Stimulated activated CD4-positive, alpha-beta T cell treated with anti-CD3 and anti-CD28 coated beads, Interleukin-2, amount 100 ng/mL, for 4 hours (primary cell): ENCODE measurements at places on chromosomes 2 and 18.

- DNase-seq = no peak
Measured at GRCh38 chr2:14557111-14557510, 75.4 kb upstream of the LRATD1 start.

GRCh38 chr2:10590742-10591141 is 99.0 kb downstream of the NOL10 start:
- DNase-seq = no peak

DNA sequence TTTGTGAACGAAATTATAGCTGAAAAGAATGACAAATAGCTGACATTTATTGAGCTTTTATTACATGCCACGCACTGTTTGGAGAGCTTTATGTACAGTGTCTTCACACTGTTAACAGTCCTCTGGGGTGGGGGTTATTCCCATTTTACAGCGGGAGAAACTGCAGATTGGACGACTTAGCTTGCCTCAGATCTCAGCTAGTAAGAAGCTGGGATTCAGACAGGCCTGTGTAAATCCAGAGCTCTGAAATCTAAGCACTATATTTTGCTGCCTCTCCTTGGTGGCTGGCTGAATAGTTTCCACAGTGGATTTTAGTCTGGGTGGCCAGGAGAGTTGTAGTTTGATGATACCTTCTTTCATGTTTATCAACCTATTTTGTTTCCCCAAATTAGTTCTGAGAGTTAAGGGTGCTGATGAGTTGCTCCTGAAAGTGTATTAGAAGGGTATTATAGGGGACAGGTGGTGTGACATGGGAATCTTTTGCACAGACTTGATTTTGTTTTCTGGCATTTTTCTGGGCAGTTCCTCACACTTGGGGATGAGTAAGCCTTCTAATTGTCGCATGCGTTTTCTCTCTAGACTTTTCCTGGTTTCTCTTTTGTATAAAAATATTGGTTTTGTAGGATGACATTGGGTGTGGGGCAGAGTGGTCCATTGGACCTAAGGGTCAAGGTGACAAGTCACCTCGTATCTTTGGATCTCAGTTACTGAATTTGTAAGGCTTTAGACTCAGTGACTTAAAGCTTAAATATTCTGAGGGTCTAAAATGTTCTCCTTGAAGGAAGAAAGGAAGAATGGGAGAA is 1.5 kb downstream of the ACSL3 start:
- DNase-seq = no peak

GRCh38 chr2:22520369-22521288 is 864.4 kb upstream of the KLHL29 start:
- no peak for DNase-seq

- no peak for DNase-seq
Measured at GRCh38 chr2:206533977-206534376, 90.6 kb downstream of the ADAM23 start.

DNA sequence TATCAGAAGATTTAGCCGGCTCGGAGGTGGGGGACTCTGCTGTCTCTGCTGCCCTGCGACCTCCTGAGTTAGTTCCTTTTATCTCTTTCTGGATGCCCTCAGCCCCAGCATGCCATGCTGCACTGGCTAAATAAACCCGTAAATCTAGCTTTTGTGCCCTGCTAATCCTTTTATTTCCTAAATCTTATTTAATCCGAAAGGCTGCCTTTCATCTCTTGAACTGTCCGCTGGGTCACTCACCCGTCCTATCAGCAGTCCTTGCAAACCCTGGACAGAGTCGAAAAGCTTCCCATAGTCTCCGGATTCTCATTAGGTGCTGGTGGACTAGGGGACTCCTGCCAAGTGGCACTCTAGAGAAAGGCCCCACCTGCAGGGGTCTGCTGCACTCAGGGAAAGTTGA is 122.0 kb upstream of the APCDD1 start:
- DNase-seq = no peak

GRCh38 chr2:7083580-7084509 is 166.6 kb downstream of the RNF144A start:
- no peak for DNase-seq

GRCh38 chr2:23482188-23482587 is 97.2 kb downstream of the KLHL29 start:
- DNase-seq = no peak

- peak; percentile 32 for DNase-seq
Measured at GRCh38 chr2:237998530-237998929, 31.7 kb downstream of the UBE2F start.

- DNase-seq = no peak
Measured at GRCh38 chr2:48332286-48332685, 197.7 kb upstream of the STON1 start.

- no peak for DNase-seq
Measured at GRCh38 chr18:27712066-27712465, 464.9 kb downstream of the CDH2 start.

DNA sequence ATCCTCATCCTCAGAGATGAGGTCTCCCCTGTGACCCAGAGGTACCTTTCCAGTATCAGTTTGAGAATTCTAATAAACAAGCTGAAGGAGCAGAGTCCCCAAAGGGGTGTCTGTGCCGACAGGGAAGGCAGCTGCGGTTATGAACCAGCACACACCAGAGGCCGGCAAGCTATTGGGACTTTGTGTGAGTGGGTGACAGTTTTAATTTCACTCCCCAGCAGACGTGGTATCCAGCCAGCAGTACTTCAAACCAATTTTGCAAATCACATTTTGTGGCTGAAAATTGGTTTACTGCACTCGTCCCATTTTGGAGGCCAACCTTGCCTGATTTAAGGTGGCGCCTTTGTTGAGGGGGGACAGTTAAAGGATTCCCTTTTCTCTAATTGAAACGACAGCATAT is 103.0 kb upstream of the NRP2 start:
- no peak for DNase-seq

DNA sequence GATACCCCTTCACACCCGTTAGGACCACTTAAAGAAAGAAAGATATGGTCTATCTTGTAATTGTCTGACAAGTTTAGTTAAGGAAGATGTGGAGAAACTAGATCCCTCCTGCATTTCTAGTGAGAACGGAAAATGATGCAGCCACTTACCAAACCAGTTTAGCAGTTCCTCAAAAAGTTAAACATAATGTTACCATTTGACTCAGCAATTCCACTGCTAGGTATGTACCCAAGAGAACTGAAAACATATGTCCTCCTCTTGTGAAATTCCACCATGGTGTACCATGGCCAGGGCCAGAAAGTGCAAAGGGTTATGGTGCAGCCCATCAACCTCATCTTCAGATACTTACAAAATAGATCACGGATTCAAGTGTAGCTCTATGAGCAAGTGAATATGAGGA is 79.0 kb upstream of the ID2 start:
- DNase-seq = no peak

GRCh38 chr2:198326431-198326830 is 522.0 kb downstream of the PLCL1 start:
- no peak for DNase-seq

DNA sequence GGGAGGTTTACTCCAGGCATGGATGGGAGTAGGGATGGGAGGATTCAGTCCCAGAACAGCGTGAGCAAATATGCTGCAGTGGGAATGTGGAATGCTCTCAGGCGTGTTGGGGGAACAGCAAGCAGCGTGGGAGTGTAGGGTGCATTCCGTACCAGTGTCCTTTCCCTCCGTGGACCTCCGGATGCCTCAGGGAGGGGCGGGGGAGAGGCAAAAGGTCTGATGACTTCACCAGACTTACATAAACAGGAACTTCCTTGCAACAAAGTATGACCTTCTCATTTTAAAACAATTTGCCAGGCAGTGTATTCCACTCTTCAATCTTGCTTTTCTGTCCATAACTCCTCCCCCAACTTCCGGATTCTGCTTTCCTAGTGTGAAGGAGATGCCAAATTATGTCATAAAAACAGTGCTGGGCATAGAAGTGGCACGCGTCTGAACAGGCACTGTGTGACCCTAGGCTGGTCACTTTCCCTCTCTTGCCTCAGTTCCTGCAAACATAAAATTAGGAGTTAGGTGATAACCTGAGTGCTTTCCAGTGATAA is 36.9 kb downstream of the RPL37A start:
- DNase-seq = no peak

GRCh38 chr18:78309307-78309706 is 670.3 kb upstream of the SALL3 start:
- DNase-seq = no peak

GRCh38 chr2:180734382-180734781 is 246.0 kb upstream of the UBE2E3 start:
- no peak for DNase-seq

GRCh38 chr2:38215993-38216392 is 140.0 kb upstream of the CYP1B1 start:
- DNase-seq = no peak

- DNase-seq = no peak
Measured at GRCh38 chr2:16860627-16861026, 195.0 kb upstream of the CYRIA start.

DNA sequence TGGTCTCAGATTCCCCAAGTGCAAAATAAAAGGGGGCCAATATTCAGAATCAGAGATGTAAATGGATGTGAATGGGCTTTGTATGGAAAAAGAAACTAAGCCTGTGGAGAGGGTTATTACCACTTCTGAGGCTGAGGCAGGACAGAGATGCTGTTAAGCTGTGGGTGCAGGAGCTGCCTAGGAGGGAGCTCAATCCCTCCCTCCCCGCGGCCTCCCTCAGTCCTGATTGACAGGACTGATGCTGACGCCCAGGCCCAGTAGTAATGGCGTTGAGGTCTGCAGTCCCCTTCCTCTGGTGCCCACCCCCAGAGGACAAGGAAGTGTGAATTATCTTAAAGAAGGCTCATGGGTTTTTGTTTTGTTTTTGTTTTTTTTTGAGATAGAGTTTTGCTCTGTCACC is 40.4 kb downstream of the PSD4 start:
- DNase-seq = no peak

DNA sequence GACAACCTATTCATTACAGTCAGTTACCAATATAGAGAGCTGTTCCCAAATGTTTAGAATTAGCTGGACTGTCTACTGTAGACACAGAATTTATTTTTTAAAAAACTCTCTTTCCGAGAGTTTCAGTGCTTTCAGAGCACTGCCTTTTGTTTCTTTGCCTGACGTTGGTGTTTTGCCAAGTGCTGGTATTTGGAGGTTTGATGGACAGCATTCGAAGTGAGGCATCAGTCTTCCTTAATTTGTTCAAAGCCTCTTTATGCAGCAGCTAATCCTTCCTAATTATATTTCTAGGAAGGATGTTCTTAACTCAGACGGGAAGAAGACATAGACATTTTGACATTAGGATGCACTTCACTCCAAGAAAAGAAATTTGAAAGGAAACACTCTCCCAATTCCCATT is 83.2 kb downstream of the LTBP1 start:
- DNase-seq = no peak

DNA sequence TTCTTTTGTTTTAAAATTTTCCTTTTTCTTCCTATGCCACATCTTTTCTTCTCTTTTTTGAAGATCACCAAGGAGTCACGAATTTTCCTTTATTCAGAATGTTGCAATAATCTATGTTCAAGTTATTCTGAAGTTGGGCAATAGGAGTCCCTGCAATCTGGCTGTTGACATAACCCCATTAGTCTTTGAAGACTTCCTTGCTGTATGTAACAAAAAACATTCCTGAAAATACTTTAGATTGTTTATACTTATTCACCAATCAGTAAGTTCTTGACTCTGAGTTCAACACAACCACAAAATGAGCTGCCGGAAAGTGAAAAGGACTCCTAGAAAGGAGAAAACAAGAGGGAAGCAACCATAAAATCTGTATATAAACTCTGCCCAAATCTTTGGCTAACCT is 62.8 kb downstream of the TMEM237 start:
- DNase-seq = no peak

DNA sequence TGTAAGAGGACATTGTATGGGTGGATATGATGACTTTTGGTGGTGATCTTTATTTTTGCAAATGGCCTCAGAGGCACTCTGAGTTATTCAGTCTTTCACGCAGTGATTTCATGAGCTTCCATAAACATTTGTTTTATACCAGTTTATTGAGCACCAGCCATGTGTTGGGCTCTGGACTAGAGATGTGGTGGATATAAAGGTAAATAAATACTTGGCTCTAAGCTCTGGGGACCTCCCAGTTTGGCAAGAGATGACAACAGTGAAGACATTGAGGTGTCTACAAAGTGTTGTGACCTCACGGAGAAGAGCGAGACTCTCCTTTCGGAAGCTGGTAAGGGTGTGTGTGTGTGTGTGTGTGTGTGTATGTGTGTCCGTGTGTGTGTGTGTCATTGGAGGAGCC is 146.4 kb downstream of the TANC1 start:
- DNase-seq = no peak

- DNase-seq = no peak
Measured at GRCh38 chr2:11103984-11104793, 51.1 kb upstream of the SLC66A3 start.

DNA sequence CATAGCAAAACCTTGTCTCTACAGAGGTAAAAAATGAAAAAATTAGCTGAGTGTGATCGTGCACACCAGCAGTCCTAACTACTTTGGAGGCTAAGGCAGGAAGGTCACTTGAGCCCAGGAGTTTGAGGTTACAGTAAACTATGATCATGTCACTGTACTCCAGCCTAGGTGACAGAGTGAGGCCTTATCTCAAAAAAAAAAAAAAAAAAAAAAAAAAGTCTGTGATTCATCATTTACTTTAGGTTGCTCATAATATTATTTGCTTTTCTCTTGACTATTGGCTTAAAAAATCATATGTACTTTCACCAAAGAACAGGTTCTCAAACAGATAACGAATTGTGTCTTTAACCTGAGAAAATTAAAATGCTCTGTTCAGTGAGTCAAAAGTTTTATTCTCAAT is 129.1 kb downstream of the MYO3B start:
- DNase-seq = no peak

DNA sequence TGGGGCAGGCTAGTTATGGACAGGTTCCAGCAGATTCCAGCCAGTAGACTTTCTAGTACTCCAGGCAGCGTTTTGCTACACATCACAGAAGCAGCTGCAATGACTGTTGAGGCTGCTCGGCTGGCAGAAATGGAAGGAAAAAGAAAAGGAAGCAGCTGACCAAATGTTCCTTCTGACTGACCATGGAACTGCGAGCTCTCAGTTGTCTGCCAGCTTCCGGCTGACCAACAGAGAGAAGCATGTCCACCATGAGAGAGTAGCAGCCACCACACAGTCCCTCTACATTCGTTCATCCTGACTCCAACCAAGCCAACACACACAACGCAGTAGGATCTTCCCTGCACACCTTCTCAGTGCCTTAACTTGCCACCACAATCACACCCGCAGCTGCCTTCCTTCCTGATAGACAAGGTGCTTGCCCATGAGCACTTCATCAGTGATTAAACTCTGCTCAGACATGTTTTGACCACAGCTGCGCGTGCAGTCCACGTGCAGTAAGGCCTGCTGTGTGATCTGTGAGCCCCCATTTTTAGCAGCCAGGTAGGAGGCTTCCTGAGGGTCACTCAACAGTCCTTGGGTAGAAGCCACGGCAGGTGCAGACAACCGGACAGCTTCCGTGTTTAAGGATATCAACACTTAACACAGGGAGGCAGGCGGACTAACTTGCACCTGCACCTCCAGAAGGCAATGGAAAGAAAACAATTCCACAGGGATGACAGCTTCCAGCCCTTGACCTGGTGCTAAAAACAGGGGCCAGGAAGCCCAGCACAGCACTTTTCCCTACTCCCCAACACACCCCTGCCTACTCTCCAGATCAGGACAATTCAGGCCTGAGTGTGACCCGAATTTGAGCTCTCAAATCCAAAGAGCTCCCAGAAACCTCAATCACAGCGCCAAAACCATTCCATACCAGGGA is 996 bp downstream of the TGFBRAP1 start:
- no peak for DNase-seq

- no peak for DNase-seq
Measured at GRCh38 chr2:224142397-224143312, 103.6 kb upstream of the SERPINE2 start.

- DNase-seq = no peak
Measured at GRCh38 chr18:8287196-8287885, 321.9 kb upstream of the RAB12 start.

- no peak for DNase-seq
Measured at GRCh38 chr18:79389689-79390088, 6.0 kb upstream of the NFATC1 start.

GRCh38 chr2:134278553-134278952 is 24.7 kb downstream of the MGAT5 start:
- DNase-seq = no peak
